Skin of body (tissue), 3 donors: ENCODE measurements at places on chromosomes 12 and 14. TPM values are rescaled to one million over a fixed set of nuclear protein-coding genes. Genes with fewer than 3 reads are reported as not detected.

Gene GUCY2C
- total RNA-seq = 0.10 TPM

Gene IL22
- total RNA-seq = not detected

Gene KLRD1
- total RNA-seq = 0.79 TPM

Gene KRT74
- 133 TPM for total RNA-seq

Gene SPX
- 1.5 TPM for total RNA-seq

Gene FITM1
- total RNA-seq = 13.0 TPM

Gene PPTC7
- 20.3 TPM for total RNA-seq
